Activated CD4-positive, alpha-beta T cell treated with anti-CD3 and anti-CD28 coated beads for 36 hours (primary cell): ENCODE measurements at places on chromosomes 4 and X. TPM values are rescaled to one million over a fixed set of nuclear protein-coding genes. Genes with fewer than 3 reads are reported as not detected.
A peak's percentile ranks its signal among the peaks of the same experiment; 100 is the strongest.

- H3K27ac ChIP-seq = no peak overlapping the region
- H3K4me3 ChIP-seq = no peak overlapping the region
- H3K4me1 ChIP-seq = no peaks in the 10 kb centered on the region
- peaks cover 9% of the 10 kb centered on the region for H3K27me3 ChIP-seq
- H3K36me3 ChIP-seq = no peaks in the 10 kb centered on the region
Observed at GRCh38 chr4:101695176-101695575, 95.4 kb upstream of the BANK1 start.

- H3K4me1 ChIP-seq = peaks cover 33% of the 10 kb centered on the region
- H3K4me3 ChIP-seq = no peak overlapping the region
- no peak overlapping the region for H3K27ac ChIP-seq
- DNase-seq = no peak
- peaks cover 24% of the 10 kb centered on the region for H3K36me3 ChIP-seq
Observed at GRCh38 chrX:9482408-9482807, 17.6 kb downstream of the TBL1X start.

DNA sequence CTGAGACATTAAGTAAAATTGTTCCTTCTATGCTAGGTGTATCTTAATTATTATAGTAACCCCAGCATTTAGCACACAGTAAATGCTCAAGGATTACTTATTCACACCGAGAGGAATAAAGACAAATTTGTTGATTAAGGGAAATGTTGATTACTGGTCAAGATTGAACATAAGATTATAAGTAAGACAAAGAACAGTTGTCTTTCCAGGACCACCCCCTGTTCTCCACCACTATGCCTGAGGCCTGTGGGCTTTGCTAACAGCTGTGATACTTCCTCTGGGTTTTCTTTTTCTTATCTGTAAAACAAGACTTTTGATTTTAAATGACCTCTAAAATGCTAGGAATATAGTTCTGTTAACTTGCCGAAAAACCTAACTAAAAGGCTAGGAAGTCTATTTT, 128.0 kb downstream of the DCLK2 start:
- no peak for DNase-seq
- H3K27ac ChIP-seq = no peak overlapping the region
- H3K4me3 ChIP-seq = no peak overlapping the region
- no peaks in the 10 kb centered on the region for H3K4me1 ChIP-seq
- H3K27me3 ChIP-seq = no peaks in the 10 kb centered on the region

- H3K27ac ChIP-seq = no peak overlapping the region
- no peak for DNase-seq
- H3K36me3 ChIP-seq = no peaks in the 10 kb centered on the region
- H3K4me1 ChIP-seq = no peaks in the 10 kb centered on the region
Observed at GRCh38 chr4:123363729-123364128, 32.9 kb upstream of the SPRY1 start.

GRCh38 chr4:55442541-55442940, 46.8 kb downstream of the TMEM165 start:
- H3K27me3 ChIP-seq = no peaks in the 10 kb centered on the region
- H3K36me3 ChIP-seq = peaks cover 32% of the 10 kb centered on the region
- H3K27ac ChIP-seq = no peak overlapping the region
- no peak for DNase-seq
- H3K4me1 ChIP-seq = no peaks in the 10 kb centered on the region

DNA sequence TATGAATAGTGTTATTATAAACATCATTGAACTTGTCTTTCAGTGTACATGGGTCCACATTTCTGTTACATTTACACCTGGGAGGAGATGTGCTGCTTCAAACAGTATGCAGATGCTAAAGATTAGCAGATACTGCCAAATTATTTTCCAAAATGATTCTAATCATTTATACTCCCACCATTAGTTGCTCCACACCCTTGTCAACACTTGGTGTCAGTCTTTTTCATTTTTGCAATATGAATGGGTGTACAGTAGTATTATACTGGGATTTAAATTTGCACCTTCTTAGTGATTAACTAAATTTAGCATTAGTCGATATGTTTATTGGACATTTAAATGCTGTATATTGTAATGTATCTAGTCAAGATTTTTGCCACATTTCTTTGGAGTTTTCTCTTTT, 131.6 kb upstream of the GRID2 start:
- no peaks in the 10 kb centered on the region for H3K36me3 ChIP-seq
- no peak overlapping the region for H3K4me3 ChIP-seq
- H3K4me1 ChIP-seq = no peaks in the 10 kb centered on the region
- H3K27me3 ChIP-seq = no peaks in the 10 kb centered on the region
- no peak overlapping the region for H3K27ac ChIP-seq
- DNase-seq = no peak

DNA sequence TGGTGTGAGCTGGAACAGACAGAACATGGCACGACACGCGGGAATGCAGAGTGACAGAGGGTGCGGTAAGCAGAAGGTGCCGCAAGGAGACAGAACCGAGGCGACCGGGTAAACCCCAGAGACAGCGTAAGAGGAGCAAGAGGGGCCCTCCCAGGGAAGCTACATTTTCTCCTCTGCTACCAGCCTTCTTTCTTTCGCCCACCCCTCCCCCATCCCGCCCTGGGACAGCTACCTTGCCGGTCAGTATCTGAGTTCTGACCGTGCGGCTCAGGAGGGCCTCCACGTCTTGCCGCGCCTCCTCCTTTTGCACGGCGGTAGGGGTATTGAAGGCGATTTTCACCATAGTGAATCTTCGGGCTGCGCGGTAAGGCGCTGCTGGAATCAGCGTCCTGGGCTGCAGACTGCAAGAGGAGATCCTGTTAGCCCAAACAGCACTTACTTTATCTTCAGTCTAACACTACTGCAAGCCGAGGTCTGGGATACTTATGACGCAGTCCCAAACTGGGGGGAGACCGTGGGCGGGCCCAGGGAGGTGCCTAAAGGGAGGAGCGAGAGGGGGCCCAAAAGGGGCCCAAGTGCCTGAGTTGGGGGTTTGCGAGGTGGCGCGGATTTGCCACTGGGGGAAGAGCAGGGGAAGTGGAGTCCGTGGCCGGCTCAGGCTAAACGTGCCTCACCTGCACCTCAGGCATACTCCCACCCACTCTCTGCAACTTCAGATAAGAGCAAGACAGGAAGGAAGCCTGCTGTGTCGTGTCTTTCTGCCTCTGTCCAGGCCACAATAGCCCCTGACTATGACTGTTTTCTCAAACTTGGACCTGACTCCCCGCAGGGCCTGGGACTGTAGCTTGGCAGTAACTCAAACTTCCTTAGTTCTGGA, at the start of gene ITM2A:
ITM2A (minus strand) TSS at position 462 of the 877 bp plus-strand sequence; CDS start at position 343, 119 bp downstream.
- peak within 1 kb of the TSS; percentile 96 for H3K4me3 ChIP-seq
- H3K27me3 ChIP-seq = no peaks in the 10 kb centered on the region
- peak; percentile 78 for DNase-seq
- peaks cover 10% of the 10 kb centered on the region for H3K36me3 ChIP-seq
- peak within 1 kb of the TSS; percentile 96 for H3K27ac ChIP-seq

DNA sequence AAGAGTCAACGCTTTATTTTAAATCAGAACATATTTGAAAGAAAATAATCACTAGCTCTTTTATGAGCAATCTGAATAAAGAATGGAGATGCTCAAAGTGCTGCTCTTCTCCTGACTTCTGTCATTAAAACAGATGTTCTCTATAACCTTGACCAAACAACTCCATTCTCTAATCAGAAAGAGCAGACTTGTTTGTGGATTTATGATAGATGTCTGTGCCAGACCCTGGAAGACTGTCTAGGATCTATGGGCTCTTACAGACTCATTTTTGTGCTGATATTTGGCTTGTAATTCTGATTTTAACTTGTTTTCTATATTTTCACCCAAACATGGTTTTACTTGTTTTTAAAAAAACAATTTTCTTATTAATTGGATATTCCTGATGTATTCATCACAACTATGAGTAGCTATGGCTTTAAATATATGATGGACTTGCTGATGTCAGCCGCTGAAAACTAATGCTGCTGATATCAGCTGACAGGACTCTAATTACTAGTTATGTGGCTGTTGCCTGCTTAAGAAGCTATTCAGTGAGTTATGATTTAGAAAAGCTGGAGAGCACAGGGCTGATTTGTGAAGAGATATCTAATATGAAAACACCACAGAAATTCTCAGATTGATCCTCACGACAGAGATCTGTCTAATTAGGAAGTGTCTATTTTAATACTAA, 31.6 kb upstream of the MAML3 start:
- H3K4me3 ChIP-seq = no peak overlapping the region
- no peaks in the 10 kb centered on the region for H3K27me3 ChIP-seq
- no peak for DNase-seq
- no peak overlapping the region for H3K27ac ChIP-seq
- H3K4me1 ChIP-seq = no peaks in the 10 kb centered on the region

DNA sequence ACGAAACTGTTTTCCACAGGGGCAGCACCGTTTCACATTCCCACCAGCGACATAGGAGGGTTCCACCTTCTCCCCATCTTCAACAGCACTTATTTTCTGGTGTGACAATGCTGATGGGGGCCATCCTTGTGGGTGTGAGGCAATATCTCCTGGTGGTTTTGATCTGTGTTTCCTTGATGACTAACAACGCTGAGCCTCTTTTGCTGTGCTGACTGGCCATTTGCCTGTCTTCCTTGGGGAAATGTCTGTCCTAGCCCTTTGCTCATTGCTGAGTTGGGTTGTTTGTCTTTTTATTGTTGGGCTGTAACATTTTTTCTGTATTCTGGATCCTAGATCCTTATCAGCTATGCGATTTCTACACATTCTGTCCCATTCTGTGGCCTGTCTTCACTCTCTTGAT, 33.7 kb downstream of the ATP2B3 start:
- H3K27me3 ChIP-seq = no peaks in the 10 kb centered on the region
- DNase-seq = no peak
- no peaks in the 10 kb centered on the region for H3K4me1 ChIP-seq
- H3K27ac ChIP-seq = no peak overlapping the region

- H3K27ac ChIP-seq = no peak overlapping the region
- DNase-seq = no peak
- H3K4me3 ChIP-seq = no peak overlapping the region
- H3K27me3 ChIP-seq = peaks cover 6% of the 10 kb centered on the region
- H3K36me3 ChIP-seq = no peaks in the 10 kb centered on the region
Observed at GRCh38 chr4:13888112-13888511, 260.6 kb upstream of the BOD1L1 start.

DNA sequence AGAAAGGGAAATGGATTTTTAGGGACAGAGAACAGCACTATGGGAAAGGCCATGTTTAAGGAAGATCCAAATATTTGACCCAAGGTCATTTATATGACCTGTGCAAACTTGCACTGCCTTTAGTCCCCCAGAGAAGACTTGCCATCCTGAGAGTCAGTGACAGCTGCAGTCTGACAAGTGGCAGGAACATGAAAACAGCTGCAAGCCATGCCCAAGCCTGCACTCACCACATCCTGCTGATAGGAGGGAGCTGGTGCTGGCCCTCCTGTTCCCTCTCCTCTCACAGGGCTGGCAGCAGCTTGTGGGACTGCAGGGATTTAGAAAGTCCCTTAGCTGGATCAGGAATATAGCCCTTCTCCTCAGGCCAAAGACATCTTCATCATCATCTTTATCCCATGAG, 187.7 kb downstream of the RAP1GDS1 start:
- peaks cover 36% of the 10 kb centered on the region for H3K4me1 ChIP-seq
- peaks cover 3% of the 10 kb centered on the region for H3K36me3 ChIP-seq
- no peak overlapping the region for H3K4me3 ChIP-seq
- H3K27ac ChIP-seq = no peak overlapping the region

- H3K4me3 ChIP-seq = no peak overlapping the region
- H3K27ac ChIP-seq = no peak overlapping the region
- H3K4me1 ChIP-seq = no peaks in the 10 kb centered on the region
- H3K36me3 ChIP-seq = no peaks in the 10 kb centered on the region
- DNase-seq = no peak
Observed at GRCh38 chrX:103726477-103726876, 15.8 kb downstream of the TMEM31 start.

- no peak overlapping the region for H3K27ac ChIP-seq
- DNase-seq = no peak
- no peaks in the 10 kb centered on the region for H3K4me1 ChIP-seq
- H3K36me3 ChIP-seq = no peaks in the 10 kb centered on the region
- peaks cover 2% of the 10 kb centered on the region for H3K27me3 ChIP-seq
Observed at GRCh38 chr4:100576570-100576969, 58.7 kb upstream of the EMCN start.

NAP1L3 gene
- total RNA-seq = 2.4 TPM

GALNTL6 gene
- total RNA-seq = not detected

PCDH19 gene
- not detected for total RNA-seq

BEND4 gene
- 0.62 TPM for total RNA-seq

MAGEC3 gene
- not detected for total RNA-seq

XKRX gene
- total RNA-seq = 0.78 TPM

CT45A10 gene
- not detected for total RNA-seq
